ENCODE measurements at places on chromosomes 2 and 18.

DNA sequence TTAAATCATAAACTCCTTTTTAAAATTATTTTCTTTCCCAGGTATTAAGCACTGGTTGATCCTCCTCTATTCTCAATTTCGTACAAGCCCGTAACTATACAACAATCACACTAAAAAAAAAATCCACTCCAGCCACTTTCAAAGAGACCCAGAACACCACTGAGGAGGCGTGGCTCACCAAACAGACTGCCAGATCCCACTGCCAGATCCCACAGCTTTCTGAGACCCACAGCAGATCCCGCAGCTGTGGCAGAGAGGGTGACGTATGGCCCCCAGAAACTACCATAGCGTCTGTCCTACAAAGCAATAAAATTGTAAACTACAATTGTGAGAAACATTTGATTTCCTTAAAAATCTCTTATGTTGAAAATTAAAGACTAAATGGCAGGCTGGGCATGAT is 230.7 kb upstream of the PXDN start:
- H3K4me3 ChIP-seq = no peak overlapping the region
- no peaks in the 10 kb centered on the region for H3K36me3 ChIP-seq
- H3K27me3 ChIP-seq = no peaks in the 10 kb centered on the region

- peak overlapping the region; percentile 60 for H3K27ac ChIP-seq
- H3K4me1 ChIP-seq = peaks cover 60% of the 10 kb centered on the region
- H3K27me3 ChIP-seq = no peaks in the 10 kb centered on the region
- no peaks in the 10 kb centered on the region for H3K36me3 ChIP-seq
- peak; percentile 42 for DNase-seq
- H3K4me3 ChIP-seq = no peak overlapping the region
These were observed 206.7 kb downstream of the SH3RF3 start for GRCh38 chr2:109335631-109336176.

DNA sequence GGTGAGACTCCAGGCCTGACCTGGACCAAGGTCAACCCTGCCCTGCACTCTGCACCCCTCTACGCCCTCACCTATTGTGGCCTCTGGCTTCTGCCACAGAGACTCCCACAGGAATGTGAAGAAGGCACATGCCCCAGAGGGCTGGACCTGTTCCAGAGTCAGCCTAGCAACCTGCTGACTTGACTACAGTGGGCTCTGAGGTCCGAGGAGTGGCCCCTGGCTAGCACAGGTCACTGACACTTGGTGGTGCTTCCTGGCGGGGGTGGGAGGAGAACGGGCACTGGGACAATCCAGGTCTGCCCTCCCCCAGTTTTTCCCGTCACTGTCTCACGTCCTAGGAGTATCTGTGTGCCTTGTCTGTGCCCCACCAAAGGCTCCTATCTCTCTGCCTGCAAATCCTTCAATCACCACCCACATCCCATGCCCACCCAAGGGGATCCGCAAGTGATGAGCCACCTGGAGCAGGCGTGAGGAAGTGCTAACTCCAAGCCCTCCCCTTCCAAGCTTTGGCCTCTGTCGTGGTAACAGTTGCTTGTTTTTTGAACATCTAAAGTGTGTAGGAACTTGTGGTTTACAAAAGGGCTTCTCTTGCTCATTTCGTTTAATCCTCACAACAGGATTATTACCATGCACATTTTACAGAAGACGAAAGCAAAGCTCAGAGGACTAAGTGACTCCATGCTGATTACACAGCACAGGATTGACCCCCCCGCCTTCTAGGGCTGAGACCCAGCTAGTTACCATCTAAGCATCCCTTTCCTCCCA is 86.2 kb downstream of the MCFD2 start:
- no peaks in the 10 kb centered on the region for H3K27me3 ChIP-seq
- no peaks in the 10 kb centered on the region for H3K36me3 ChIP-seq
- H3K4me3 ChIP-seq = no peak overlapping the region
- no peaks in the 10 kb centered on the region for H3K4me1 ChIP-seq

GRCh38 chr2:12105180-12105579 is 358.7 kb downstream of the LPIN1 start:
- H3K4me1 ChIP-seq = no peaks in the 10 kb centered on the region
- H3K4me3 ChIP-seq = no peak overlapping the region
- no peaks in the 10 kb centered on the region for H3K36me3 ChIP-seq

- no peak overlapping the region for H3K27ac ChIP-seq
- peaks cover 3% of the 10 kb centered on the region for H3K27me3 ChIP-seq
- H3K4me1 ChIP-seq = no peaks in the 10 kb centered on the region
- no peak for DNase-seq
These were observed 10.5 kb downstream of the SCYGR4 start for GRCh38 chr2:227627769-227628168.

GRCh38 chr2:166180951-166181812 is 53.4 kb upstream of the SCN1A start:
- H3K27me3 ChIP-seq = no peaks in the 10 kb centered on the region
- H3K27ac ChIP-seq = no peak overlapping the region
- peak; percentile 65 for DNase-seq

DNA sequence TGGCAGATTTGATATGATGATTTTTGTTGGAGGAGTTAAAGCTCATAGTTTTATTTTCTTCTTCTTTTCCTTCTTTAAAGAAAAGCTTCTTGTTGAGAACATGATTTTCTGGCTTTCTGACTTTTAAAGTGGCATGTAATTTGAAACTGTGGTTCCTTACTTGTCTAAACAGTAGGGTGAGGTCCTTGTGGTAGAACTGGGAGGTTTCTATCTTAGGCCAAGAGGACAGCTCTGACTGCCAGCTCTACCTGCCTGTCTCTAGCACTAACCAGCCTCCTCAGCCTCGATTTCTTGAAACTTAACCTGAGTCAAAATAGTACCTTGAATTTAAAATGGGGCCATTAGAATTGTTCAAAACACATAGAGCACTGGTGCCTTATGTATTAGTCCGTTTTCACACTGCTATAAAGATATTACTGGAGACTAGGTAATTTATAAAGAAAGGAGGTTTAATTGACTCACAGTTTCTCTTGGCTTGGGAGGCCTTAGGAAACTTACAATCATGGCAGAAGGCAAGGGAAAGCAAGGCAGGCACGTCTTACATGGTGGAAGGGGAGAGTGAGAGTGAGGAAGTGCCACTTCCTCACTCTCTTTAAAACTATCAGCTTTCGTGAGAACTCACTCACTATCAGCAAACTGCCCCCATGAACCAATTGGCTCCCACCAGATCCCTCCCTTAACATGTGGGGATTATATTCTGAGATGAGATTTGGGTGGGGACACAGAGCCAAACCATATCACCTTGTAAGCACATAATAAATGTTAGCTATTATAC is 119.0 kb downstream of the CERS6 start:
- no peak for DNase-seq
- no peaks in the 10 kb centered on the region for H3K27me3 ChIP-seq
- H3K4me3 ChIP-seq = no peak overlapping the region
- peaks cover 7% of the 10 kb centered on the region for H3K4me1 ChIP-seq

DNA sequence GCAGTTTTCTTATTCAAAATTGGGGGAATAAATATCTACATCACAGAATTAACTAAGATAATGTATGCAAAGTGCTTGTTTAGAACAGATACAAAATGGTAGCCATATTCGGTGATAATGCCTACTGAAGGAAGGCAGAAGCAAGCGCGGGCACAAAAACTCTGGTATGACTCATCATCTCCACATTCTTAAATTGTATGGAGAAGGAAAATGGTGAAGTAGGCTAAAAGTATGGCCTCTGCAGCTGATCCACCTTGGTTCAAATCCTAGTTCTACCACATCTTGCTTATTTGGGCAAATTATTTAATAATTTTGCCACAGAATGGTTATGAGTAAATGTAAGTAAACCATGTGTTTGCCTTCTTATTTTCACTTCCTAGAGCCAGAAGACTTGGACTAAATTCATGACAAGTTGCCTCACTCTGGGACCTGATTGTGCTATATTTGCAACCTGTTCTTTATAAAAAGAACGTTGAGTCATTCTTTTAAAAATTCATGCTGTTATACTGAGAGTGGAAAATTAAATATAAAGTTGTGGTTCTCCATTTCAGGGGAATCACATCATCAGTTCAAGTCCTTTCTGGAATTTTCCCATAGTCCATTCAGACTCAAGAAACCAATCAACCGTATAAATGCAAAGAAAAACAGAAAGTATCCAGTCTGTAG is 9.0 kb upstream of the CDK15 start:
- no peaks in the 10 kb centered on the region for H3K36me3 ChIP-seq
- no peak for DNase-seq
- H3K27ac ChIP-seq = no peak overlapping the region
- H3K4me3 ChIP-seq = no peak overlapping the region

DNA sequence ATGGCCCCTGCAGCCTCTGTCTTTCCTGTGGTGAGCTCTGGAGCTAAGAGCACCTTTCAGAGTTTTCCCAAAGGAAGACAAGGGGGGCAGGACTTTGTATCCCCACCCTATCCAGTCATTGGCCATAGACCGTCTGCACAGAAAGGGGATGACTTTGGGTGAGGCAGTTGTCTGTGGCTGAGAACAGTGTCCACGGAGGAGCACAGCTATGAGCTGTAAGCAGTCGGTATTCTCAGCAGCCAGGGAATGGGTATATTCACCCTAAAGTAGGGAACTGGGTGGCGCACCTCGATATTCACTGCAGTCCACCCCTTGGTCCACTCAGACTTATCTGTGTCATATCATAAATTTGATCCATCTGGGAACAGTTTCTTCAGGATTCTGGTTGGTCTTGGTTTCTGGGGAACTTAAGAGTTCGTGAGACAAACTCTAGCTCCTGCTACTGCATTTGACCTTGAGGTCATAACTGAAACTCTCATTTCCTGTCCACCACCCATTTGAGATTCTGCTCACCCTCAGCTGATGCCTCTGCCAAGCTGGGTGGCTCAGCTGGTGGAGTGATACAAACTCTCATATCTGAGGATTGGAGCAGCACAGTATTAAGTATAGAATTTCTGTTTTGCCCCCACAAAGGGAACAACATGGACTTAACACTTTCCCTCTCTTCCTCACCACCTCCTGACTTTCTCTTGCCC is 45.2 kb upstream of the SCG2 start:
- DNase-seq = no peak
- no peak overlapping the region for H3K27ac ChIP-seq
- no peaks in the 10 kb centered on the region for H3K4me1 ChIP-seq
- no peak overlapping the region for H3K4me3 ChIP-seq

GRCh38 chr2:236585966-236586365 is 16.3 kb downstream of the ACKR3 start:
- peaks cover 5% of the 10 kb centered on the region for H3K4me1 ChIP-seq
- no peak overlapping the region for H3K4me3 ChIP-seq
- peaks cover 10% of the 10 kb centered on the region for H3K36me3 ChIP-seq
- H3K27me3 ChIP-seq = no peaks in the 10 kb centered on the region

- H3K27me3 ChIP-seq = no peaks in the 10 kb centered on the region
- DNase-seq = peak; percentile 26
- no peaks in the 10 kb centered on the region for H3K4me1 ChIP-seq
- no peak overlapping the region for H3K4me3 ChIP-seq
These were observed 32.2 kb downstream of the GPR39 start for GRCh38 chr2:132448771-132449170.

GRCh38 chr2:174210862-174211261 is 37.5 kb downstream of the OLA1 start:
- no peak overlapping the region for H3K4me3 ChIP-seq
- DNase-seq = no peak
- H3K27me3 ChIP-seq = no peaks in the 10 kb centered on the region
- H3K27ac ChIP-seq = no peak overlapping the region
- H3K4me1 ChIP-seq = no peaks in the 10 kb centered on the region

- no peaks in the 10 kb centered on the region for H3K36me3 ChIP-seq
- no peaks in the 10 kb centered on the region for H3K4me1 ChIP-seq
- DNase-seq = no peak
- H3K27me3 ChIP-seq = peaks cover 15% of the 10 kb centered on the region
- H3K27ac ChIP-seq = no peak overlapping the region
These were observed 133.2 kb downstream of the ICOS start for GRCh38 chr2:204069804-204070203.

DNA sequence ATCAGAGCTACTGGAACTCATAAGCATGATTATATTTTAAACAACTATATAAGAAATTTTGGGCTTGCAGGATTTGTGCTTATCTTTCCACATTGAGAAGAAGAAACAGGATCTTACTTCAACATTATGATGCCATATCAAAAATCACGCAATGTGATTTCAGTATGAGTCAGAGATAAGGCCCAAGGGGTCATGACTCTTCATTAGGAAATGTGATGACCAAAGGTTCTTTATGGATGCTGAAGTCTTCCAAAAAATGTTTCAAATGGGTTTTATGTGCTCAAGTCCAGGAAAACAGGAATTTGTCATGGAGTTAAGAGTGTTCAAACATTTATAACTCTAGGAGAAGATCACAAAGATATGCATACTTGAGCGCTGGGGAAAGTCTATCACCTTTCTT is 7.8 kb upstream of the SERPINB2 start:
- H3K27me3 ChIP-seq = no peaks in the 10 kb centered on the region
- no peaks in the 10 kb centered on the region for H3K36me3 ChIP-seq
- H3K4me3 ChIP-seq = no peak overlapping the region

DNA sequence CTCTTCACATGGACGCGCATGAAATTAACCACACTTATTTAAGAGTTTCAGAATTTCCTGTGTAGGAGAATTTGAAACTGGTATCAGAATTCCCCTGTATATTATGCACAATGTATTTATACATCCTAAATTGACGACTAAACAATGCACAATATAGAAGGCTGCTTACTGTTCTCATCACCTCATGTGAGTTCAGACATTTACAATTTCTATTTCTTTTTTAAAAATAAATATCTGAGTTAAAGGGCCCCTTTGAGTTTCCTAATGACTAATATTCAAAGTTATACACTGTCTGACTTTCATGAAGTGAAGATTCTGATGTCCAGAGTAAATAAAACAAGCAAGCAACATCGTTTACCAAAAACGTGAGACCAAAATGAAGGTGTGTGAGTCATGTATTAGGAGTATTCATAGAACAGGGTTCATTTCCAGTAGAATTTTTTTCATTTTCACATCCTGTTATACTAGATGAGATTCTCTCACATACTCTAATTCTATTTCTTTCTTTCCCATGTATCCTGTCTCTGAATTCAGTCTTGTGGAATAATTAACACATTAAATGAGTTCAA is 406.2 kb downstream of the NUP35 start:
- no peaks in the 10 kb centered on the region for H3K27me3 ChIP-seq
- no peak overlapping the region for H3K4me3 ChIP-seq
- H3K36me3 ChIP-seq = no peaks in the 10 kb centered on the region
- H3K27ac ChIP-seq = no peak overlapping the region

GRCh38 chr2:37387148-37387835 is 42.9 kb downstream of the QPCT start:
- H3K4me3 ChIP-seq = no peak overlapping the region
- H3K27ac ChIP-seq = no peak overlapping the region
- H3K4me1 ChIP-seq = peaks cover 28% of the 10 kb centered on the region
- DNase-seq = no peak
- H3K27me3 ChIP-seq = no peaks in the 10 kb centered on the region

- no peak for DNase-seq
- H3K4me3 ChIP-seq = no peak overlapping the region
- no peak overlapping the region for H3K27ac ChIP-seq
These were observed 44.9 kb downstream of the ZEB2 start for GRCh38 chr2:144475044-144475443.

GRCh38 chr2:120802158-120802557 is 66.5 kb downstream of the GLI2 start:
- no peaks in the 10 kb centered on the region for H3K4me1 ChIP-seq
- H3K4me3 ChIP-seq = no peak overlapping the region
- DNase-seq = no peak
- H3K36me3 ChIP-seq = no peaks in the 10 kb centered on the region
- H3K27ac ChIP-seq = no peak overlapping the region
- no peaks in the 10 kb centered on the region for H3K27me3 ChIP-seq

Measured in endothelial cell of umbilical vein (primary cell).